ENCODE measurements at places on chromosomes 1 and 21.

GRCh38 chr1:32249831-32250525 lies 1.1 kb upstream of the LCK start:
- peak; percentile 83 for DNase-seq

DNA sequence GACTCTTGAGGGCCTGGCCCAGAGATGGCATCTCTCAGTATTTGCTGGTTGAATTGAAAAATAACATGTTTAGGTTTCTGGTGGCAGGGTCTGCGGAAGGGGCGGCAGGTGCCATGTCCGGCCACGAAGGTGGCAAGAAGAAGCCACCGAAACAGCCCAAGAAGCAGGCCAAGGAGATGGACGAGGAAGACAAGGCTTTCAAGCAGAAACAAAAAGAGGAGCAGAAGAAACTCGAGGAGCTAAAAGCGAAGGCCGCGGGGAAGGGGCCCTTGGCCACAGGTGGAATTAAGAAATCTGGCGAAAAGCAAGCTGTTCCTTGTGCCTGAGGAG lies 14.3 kb upstream of the FGR start:
- DNase-seq = no peak

- DNase-seq = no peak
These were observed 99.4 kb downstream of the TNR start for GRCh38 chr1:175644018-175644417.

DNA sequence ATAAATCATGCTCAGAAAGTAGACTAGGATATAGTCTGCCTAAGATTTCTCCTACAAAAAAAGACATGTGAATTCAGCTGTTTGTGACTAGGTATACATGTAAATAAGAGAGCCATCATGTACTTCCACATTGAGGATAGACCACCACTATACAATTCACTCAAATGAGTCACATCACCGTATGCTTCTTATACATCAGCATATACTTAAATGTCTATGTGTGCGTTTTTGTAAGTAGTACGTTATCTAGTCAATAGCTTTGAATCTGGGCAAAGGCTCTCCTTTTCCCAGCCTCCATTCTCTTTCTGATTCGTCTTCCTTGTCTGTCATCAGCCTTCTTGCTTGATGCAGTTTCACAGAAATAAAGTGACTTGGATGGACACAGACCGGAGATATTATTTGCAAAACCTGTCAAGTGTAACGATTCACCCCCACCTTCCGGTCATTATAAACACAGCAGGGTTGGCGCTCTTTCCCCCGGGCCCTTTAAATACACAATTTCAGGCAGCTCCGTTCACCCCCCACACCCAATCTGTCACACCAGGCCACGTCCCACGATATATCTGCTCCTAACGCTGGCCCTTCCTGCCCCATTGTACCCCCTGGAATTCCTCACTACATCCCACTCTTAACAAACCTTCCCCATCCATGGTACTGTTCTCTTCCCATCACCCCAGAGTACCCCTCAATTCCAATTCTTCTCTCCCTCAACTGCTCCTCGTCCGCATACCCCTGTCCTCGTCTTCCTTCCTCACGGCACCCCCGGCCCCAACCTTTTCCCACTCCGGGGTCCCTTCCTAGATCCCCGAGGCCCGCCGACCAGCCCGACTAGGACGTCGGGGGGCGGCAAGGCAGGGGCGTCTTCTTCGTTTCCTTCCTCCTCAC lies 636 bp downstream of the VAMP4 start:
- peak; percentile 42 for DNase-seq

- no peak for DNase-seq
These were observed 21.8 kb downstream of the MIS18A start for GRCh38 chr21:32256873-32257620.

GRCh38 chr1:183956559-183957188 lies 80.9 kb downstream of the COLGALT2 start:
- DNase-seq = peak; percentile 78

GRCh38 chr1:241557551-241558193 lies 25.5 kb downstream of the KMO start:
- no peak for DNase-seq

GRCh38 chr1:221868593-221869303 lies 126.9 kb upstream of the DUSP10 start:
- DNase-seq = no peak

DNA sequence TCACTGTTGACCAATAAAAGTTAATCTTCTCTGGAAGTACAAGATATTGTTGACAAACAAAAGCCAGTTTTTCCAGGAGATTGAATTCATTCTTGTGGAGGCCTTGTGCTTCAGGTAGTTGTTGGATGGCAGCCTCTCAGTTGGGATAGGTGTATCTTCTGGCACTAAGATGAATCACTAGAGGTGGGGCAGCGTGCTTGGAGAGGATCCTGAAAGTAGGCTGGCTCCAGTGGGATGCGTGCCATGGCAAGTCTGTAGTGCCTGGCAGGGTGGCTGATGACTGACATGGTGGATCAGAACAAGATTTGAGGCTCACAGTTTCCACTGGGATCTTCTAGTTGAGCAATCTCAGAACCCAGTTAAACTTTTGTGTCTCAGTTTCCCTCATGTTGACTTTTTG lies 2.4 kb downstream of the VPS13D start:
- DNase-seq = no peak

DNA sequence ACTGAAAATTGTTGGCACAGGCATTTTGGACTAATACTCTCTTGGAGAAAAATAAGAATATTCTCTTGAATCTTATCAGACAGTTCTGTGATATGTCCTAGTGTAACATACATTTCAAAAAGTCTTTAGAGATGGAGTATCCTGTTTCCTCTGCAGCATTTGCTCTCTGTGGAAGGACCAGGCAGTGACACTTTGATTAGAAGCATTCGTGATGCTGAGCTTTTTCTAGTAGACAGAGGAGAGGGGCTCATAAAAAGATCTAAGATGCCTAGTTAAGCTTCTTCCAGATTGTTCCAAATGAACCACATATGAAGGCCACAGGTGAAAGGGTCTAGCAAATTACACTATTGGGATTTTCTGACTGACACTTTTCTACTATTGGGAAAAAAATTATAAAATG lies 120.3 kb downstream of the C1orf21 start:
- DNase-seq = no peak

DNA sequence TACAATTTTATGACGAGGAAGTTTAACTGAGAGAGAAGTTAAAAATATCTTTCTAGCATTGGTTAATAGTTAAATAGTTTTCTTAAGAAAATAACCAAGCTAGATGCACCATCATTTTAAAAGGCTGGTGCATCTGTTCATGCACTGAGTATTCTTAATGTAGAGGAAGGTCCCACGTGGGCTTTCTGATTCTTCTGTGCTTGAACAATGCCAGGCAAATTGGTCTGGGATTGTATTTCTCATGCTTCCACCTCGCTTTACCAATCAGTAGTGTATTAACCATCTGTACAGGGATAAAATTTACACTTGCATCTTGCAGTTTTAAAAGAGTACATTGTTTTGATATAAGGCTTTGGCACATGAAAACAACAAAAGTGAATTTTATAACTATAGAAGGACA lies 47.4 kb upstream of the MTF2 start:
- DNase-seq = no peak

DNA sequence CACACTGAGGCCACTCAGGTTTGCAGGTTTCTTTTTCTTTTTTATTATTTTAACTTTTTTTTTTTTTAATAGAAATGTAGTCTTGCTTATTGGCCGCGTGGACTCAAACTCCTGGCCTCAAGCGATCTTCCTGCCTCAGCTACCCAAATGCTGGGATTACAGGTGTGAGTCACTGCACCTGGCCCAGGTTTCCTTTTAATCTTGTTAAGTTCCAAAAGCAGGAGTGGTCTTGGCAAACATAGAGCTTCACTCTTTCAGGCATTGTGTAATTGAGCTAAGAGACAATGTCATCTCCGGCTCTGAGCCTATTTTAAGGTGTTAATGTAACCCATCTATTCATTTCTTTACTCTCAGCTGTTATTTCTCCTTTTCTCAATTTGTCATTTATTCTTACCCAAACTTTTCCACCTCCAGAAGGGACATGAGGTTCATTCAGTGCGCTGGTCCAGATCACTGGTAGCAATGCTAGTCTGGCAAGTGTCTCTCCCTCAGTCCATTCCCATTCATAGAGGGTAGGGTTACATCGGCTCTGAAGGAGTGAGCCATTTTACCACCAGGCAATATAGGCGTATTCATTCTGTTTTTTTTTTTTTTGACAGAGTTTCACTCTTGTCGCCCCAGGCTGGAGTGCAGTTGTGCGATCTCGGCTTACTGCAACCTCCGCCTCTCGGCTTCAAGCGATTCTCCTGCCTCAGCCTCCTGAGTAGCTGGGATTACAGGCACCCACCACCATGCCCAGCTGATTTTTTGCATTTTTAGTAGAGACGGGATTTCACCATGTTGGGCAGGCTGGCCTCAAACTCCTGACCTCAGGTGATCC lies 11.3 kb upstream of the MFSD2A start:
- DNase-seq = no peak

- peak; percentile 63 for DNase-seq
These were observed 138.3 kb downstream of the TTLL7 start for GRCh38 chr1:83860490-83861221.

DNA sequence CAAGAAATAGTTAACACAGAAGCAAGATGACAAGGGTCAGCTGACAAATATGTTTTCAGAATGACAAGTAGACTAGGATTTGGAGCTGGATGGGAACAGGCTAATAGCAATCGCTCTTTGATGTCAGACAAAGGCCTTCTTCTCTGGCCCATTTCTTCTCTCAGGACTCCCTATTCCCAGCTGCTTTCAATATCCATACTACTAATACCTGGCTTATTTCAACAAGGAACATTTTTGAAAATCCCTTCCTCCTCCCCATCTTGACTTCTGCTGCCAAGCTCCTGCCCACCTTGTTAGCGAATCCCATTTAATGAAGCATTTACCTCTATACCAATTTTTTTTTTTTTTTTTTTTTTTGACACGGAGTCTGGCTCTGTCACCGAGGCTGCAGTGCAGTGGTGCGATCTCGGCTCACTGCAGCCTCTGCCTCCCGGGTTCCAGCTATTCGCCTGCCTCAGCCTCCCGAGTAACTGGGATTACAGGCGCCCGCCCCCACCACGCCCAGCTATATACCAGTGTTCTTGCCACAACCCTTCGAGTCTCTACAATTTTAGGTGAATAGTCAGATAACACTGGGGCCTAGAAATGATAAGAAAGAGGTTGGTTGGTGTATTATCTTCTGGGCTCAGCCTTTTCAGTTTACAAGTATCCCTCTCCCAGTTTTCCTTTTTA lies 68.4 kb downstream of the MACF1 start:
- DNase-seq = no peak
